ENCODE measurements at places on chromosomes 1 and 21. TPM values are rescaled to one million over a fixed set of nuclear protein-coding genes. Genes with fewer than 3 reads are reported as not detected.

Gene AK5
- 0.91 TPM for total RNA-seq

- no peak overlapping the region for H3K4me3 ChIP-seq
- peaks cover 20% of the 10 kb centered on the region for H3K4me1 ChIP-seq
- H3K36me3 ChIP-seq: peaks cover 24% of the 10 kb centered on the region
- H3K27ac ChIP-seq: no peak overlapping the region
These were observed 400 bp upstream of the KRTAP10-12 start for GRCh38 chr21:44696572-44696971.

Gene CD1E
- total RNA-seq: not detected

DNA sequence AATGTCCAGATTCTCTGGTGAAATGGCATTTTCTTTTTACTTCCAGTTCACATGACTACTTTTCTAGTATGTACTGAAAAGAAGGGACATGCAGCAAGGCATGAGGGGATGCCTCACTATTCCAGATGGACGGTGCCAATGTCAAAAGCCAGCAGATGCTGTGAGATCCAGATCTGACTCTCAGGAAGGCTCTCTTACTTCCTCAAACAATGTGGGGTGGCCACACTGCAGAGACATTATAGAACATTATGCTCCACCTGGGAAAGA lies 17.7 kb downstream of the CRYZ start:
- no peaks in the 10 kb centered on the region for H3K27me3 ChIP-seq
- no peak overlapping the region for H3K4me3 ChIP-seq
- peaks cover 5% of the 10 kb centered on the region for H3K36me3 ChIP-seq
- no peak overlapping the region for H3K27ac ChIP-seq
- peaks cover 13% of the 10 kb centered on the region for H3K4me1 ChIP-seq
- no peak for DNase-seq

- DNase-seq: no peak
- peaks cover 3% of the 10 kb centered on the region for H3K27me3 ChIP-seq
- peaks cover 6% of the 10 kb centered on the region for H3K4me1 ChIP-seq
- no peak overlapping the region for H3K4me3 ChIP-seq
- no peaks in the 10 kb centered on the region for H3K36me3 ChIP-seq
These were observed 79.5 kb downstream of the NR5A2 start for GRCh38 chr1:200107004-200107470.
